ENCODE measurements at places on chromosomes 6 and 20. TPM values are rescaled to one million over a fixed set of nuclear protein-coding genes. Genes with fewer than 3 reads are reported as not detected.

Gene GJA10
- not detected for total RNA-seq

DNA sequence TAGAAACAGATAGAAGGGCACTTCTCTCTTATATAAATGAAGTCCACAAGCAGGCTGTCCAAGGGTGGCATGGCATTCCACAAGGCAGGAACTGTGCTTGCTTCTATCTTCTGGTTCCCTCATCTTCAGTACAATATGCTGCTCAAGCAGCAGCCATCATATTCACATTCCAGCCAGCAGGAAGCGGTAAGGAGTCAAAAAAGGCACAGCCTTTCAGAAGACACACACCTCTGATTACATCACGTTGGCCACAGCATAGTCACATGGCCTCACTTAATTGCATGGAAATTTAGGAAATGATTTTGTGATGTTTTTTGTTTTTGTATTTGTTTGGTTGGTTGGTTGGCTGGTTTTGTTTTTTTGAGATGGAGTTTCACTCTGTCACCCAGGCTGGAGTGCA, 19.0 kb downstream of the REM1 start:
- H3K4me1 ChIP-seq: no peaks in the 10 kb centered on the region
- no peak overlapping the region for H3K27ac ChIP-seq
- no peak for DNase-seq
- H3K36me3 ChIP-seq: no peaks in the 10 kb centered on the region

GRCh38 chr6:90401933-90402830, 105.5 kb upstream of the BACH2 start:
- no peak overlapping the region for H3K4me3 ChIP-seq
- no peak for DNase-seq
- H3K36me3 ChIP-seq: no peaks in the 10 kb centered on the region
- H3K27me3 ChIP-seq: no peaks in the 10 kb centered on the region
- H3K4me1 ChIP-seq: no peaks in the 10 kb centered on the region

GRCh38 chr6:134590449-134590848, 272.5 kb upstream of the SGK1 start:
- no peaks in the 10 kb centered on the region for H3K4me1 ChIP-seq
- DNase-seq: no peak
- H3K36me3 ChIP-seq: no peaks in the 10 kb centered on the region
- H3K27me3 ChIP-seq: no peaks in the 10 kb centered on the region
- H3K27ac ChIP-seq: no peak overlapping the region
- no peak overlapping the region for H3K4me3 ChIP-seq

Measured in Peyer's patch (tissue), 4 donors.